ENCODE measurements at places on chromosomes 4 and X.

DNA sequence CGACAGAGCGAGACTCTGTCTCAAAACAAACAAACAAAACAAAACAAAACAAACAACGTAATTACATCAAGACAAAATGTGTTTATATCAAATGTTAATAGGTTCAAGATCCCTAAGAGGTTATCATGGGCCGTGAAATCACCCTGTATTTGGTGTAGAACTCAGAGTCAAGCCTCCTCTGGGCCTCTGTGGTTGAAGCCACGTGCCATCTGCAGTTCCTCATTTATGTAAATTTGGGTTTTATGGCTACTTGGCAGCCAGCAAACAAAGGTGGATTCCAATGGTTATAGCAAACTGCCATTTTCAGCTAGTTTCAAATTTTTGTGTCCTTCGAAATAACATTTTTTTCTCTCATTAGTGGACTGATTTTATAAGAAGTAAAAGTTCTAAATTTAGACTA lies 16.4 kb downstream of the NSDHL start:
- no peak for DNase-seq

GRCh38 chrX:137427816-137428215 lies 138.1 kb upstream of the ZIC3 start:
- no peak for DNase-seq

- no peak for DNase-seq
These were observed 49.7 kb upstream of the PTPN13 start for GRCh38 chr4:86544310-86544966.

- no peak for DNase-seq
These were observed 95.4 kb downstream of the NYX start for GRCh38 chrX:41542536-41542935.

- DNase-seq: no peak
These were observed 82.1 kb downstream of the NYX start for GRCh38 chrX:41529221-41529620.

DNA sequence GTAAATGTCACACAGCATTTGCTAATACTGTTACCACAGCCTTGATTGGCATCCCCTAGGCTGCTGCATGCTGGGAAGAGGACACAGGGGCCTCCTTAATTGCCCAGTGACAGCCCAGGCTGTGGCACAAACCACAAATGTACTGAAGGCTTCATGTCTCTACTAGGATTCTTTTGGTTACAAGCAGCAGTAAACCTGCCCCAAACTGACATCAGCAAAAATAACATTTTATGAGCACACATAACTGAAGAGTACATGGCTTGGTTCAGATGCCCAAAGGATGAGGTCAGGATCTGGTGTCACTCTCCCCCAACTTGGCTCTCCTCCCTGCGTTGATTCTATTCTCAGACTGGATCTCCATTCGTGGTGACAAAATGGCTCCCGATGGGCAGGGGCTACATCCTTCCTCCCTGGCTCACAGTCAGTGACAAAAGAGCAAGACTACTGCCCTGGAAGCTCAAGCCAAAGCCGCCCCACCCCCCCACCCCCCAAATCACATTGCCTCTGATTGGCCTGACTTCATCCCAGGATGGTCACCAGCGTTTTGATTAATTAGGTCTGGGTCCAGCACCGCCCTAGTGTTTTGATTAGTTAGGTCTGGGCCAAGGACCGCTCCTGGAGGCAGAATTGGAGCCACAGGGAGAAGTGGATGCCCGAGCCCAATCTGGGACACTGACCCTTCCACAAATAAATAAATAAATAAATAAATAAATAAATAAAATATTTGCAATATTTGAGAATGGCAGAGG lies 180.5 kb upstream of the RBPJ start:
- no peak for DNase-seq

DNA sequence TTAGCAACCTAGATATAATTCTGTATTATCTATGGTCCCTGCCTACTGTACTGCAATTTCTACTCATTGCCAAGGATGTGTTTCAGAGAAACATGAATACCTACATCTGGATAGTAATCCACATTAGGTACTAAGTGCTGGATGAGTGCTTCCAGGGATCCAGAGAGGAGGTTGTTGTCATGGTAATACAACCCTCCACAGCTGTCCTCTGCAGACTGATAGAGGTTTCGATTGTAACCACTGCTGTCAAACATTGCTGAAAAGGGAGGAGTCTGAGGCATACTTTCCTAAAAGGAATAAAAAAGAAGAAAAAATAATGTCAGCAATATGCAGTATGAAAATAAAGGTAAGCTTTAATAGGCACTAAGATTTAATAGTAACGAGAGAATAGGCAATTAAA lies 12.5 kb downstream of the RASGEF1B start:
- no peak for DNase-seq
